Esophagus squamous epithelium (tissue), 5 donors: ENCODE measurements at places on chromosomes 16 and 17. TPM values are rescaled to one million over a fixed set of nuclear protein-coding genes. Genes with fewer than 3 reads are reported as not detected.

- no peak overlapping the region for H3K4me3 ChIP-seq
- no peaks in the 10 kb centered on the region for H3K36me3 ChIP-seq
- DNase-seq = no peak
- H3K27ac ChIP-seq = no peak overlapping the region
- H3K27me3 ChIP-seq = no peaks in the 10 kb centered on the region
Observed at GRCh38 chr17:82070611-82071010, 5.0 kb upstream of the DUS1L start.

- no peak overlapping the region for H3K27ac ChIP-seq
- no peaks in the 10 kb centered on the region for H3K27me3 ChIP-seq
- peaks cover 18% of the 10 kb centered on the region for H3K36me3 ChIP-seq
- no peak for DNase-seq
Observed at GRCh38 chr16:31708348-31708747, 165.3 kb upstream of the ZNF267 start.

GRCh38 chr16:49456763-49457162, 83.2 kb downstream of the C16orf78 start:
- no peak overlapping the region for H3K4me3 ChIP-seq
- no peak overlapping the region for H3K27ac ChIP-seq
- H3K4me1 ChIP-seq = no peaks in the 10 kb centered on the region
- no peaks in the 10 kb centered on the region for H3K36me3 ChIP-seq

DNA sequence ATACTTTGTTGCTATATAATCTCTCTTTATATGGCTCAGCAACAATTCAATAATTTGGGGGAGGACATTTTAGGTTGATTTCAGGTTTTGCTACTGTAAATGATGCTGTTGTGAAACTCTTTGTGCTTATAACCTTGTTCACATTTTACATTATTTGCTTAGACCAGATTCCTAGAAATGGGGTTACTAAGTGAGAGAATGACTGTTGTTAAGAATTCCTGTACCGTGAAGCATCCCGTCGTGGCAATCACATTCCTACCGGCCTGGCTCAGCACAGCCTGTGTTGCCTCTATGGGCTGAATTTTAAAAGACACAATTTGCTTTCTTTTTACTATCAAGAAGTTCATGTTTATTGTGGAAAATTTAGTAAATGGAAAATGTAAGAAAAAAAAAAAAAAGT, 31.4 kb downstream of the B9D1 start:
- no peaks in the 10 kb centered on the region for H3K4me1 ChIP-seq
- no peaks in the 10 kb centered on the region for H3K27me3 ChIP-seq
- no peak overlapping the region for H3K4me3 ChIP-seq

GRCh38 chr16:86496262-86496928, 13.9 kb upstream of the FOXF1 start:
- no peak for DNase-seq
- peak overlapping the region; percentile 38 for H3K4me3 ChIP-seq
- H3K4me1 ChIP-seq = peaks cover 10% of the 10 kb centered on the region
- H3K27me3 ChIP-seq = peaks cover 25% of the 10 kb centered on the region
- peak overlapping the region; percentile 76 for H3K27ac ChIP-seq

DNA sequence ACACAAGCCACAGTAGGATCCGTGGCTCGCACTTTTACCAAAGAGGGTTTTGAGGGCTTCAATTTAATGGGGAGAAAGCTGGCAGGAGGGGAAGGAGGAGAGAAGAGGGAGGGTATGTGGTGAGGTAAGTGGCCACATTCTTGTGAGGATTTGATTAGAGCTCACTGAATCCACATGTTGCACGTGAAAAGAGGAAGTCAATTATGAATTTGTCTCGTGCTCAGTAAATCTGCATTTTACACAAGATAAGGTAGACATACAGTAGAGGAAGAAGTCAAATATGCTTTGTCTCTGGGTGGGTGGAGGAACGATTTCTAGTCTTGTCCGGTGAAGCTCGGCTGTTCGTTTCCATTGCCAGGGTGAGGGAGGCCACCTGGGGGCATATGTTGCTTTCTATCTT, 862 bp downstream of the ZNF232 start:
- H3K4me3 ChIP-seq = peak overlapping the region; percentile 68
- H3K27ac ChIP-seq = no peak overlapping the region
- no peak for DNase-seq
- H3K4me1 ChIP-seq = peaks cover 7% of the 10 kb centered on the region
- peaks cover 38% of the 10 kb centered on the region for H3K36me3 ChIP-seq

DNA sequence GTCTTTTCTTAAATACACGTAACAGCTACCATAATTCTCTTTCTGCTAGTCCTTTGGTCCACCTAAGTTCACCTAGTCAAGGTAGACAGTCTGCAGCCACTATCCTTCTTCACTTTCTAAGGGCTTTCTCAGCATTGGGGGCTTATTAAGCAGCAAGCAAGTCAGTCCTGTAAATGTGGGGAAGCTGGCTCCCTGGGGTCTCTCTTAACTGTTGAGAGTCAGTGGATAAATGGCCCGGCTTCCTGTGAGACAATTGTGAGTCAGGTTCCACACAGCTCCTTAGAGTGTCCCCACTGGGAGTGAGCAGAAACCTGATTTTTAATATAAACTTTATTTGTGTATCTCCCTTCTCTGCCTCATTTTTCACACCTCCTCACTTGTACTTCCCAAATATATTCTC, 132.1 kb downstream of the CDH13 start:
- H3K36me3 ChIP-seq = no peaks in the 10 kb centered on the region
- no peaks in the 10 kb centered on the region for H3K27me3 ChIP-seq
- no peak overlapping the region for H3K4me3 ChIP-seq
- no peak overlapping the region for H3K27ac ChIP-seq
- DNase-seq = no peak

DNA sequence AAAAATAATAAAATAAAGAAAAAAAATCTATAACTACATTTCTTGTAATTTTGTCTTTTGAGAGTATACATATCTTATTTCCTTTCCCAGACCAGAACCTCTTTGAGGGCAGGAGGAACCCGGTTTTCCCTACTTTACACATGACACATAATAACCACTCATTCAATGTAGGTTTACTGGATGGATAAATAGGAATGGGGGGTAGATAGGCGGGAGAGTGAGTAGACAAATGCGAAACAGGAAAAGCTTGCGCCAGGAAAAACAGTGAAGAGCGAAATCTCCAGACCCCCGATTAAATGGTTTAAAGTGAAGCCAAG, 515 bp upstream of the GOSR2 start:
- no peaks in the 10 kb centered on the region for H3K36me3 ChIP-seq
- H3K27me3 ChIP-seq = no peaks in the 10 kb centered on the region
- no peak for DNase-seq
- peak overlapping the region; percentile 97 for H3K27ac ChIP-seq

The VEZF1 gene
- 21.1 TPM for total RNA-seq

The CTRB2 gene
- total RNA-seq = not detected
